ENCODE measurements at places on chromosomes 1 and 21. TPM values are rescaled to one million over a fixed set of nuclear protein-coding genes. Genes with fewer than 3 reads are reported as not detected.

Gene MFAP2
- 9.5 TPM for total RNA-seq

Gene LAX1
- 1.7 TPM for total RNA-seq

Gene GREM2
- total RNA-seq: 10.5 TPM

Gene LCE1E
- not detected for total RNA-seq

Gene S100A14
- 32.9 TPM for total RNA-seq

Gene MEX3A
- 1.6 TPM for total RNA-seq

Gene LRRN2
- total RNA-seq: 4.1 TPM
